ENCODE measurements at places on chromosomes 12 and 14.

- DNase-seq: no peak
Measured at GRCh38 chr12:104538056-104538455, 81.3 kb downstream of the CHST11 start.

- no peak for DNase-seq
Measured at GRCh38 chr14:99264691-99265450, 7.1 kb downstream of the BCL11B start.

DNA sequence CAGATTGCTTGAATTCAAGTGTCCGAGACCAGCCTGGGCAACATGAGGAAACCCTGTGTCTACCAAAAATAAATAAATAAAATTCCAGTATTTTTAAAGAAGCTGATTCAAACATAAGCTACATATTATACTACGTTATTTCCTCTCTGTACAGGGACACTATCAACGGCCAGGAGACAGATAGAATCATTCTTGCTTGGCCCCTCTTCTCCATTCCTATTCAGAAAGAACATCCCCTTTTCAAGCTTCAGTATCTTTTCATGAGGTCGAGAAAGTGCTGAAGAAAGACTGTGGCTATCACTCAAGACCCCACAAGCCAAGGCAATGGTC lies 314 bp upstream of the DHRS7 start:
- no peak for DNase-seq

DNA sequence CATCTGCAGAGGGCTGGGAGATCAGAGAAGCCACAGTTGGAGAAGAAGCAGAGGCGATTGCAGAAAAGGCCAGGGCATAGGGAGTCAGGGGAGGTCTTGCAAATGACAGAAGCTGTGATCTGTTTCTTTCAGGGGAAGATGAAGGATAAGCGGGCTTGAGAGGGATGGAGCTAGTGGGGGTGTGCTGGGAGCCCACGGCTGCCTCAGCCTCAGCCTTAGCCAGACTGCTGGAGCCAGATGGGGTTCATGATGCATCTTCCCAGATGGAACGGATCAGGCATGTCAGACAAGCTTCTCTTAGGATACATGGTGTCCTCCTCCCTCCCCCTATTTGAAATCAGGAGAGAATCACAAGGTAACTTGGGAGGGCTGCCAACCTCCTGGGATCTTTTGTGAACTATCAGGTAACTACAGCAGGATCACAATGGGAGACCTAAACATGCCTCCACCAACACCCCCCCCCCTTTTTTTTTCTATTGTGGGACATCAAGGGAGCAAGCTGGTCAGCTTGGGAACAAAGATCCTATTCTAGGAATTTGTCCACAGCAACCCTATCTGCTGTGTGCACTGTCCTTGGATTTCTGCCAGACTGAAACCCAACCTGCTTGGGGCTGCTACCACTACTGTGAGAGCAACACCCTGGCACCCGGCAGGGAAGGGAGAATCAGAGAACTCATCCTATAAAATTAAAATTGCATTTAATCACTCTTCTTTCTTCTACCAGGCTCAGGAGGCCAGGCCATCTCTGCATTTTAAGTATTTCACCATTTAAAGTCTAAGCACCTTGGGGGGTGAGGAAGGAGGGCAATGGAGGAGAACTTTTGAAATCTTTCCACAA lies 10.7 kb upstream of the ATP2A2 start:
- no peak for DNase-seq

DNA sequence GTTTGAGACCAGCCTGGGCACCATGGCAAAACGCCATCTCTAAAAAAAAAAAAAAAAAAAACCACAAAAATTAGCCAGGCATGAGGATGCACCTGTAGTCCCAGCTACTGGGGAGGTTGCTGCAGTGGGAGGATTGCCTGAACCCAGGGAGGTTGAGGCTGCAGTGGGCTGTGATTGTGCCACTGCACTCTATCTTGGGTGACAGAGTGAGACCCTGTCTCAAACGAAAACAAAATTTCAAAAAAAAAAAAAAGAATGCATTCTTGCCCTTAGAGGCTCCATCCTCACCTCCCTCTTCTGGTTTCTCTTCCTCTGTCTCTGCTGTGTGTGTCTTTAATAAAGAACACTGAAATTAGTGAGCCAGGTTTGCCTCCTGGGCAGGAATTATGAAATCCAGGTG lies 107.8 kb downstream of the VCPKMT start:
- DNase-seq: no peak

GRCh38 chr14:59182641-59183040 lies 5.8 kb upstream of the DAAM1 start:
- DNase-seq: no peak

- no peak for DNase-seq
Measured at GRCh38 chr14:23579311-23579630, 681 bp upstream of the JPH4 start.

DNA sequence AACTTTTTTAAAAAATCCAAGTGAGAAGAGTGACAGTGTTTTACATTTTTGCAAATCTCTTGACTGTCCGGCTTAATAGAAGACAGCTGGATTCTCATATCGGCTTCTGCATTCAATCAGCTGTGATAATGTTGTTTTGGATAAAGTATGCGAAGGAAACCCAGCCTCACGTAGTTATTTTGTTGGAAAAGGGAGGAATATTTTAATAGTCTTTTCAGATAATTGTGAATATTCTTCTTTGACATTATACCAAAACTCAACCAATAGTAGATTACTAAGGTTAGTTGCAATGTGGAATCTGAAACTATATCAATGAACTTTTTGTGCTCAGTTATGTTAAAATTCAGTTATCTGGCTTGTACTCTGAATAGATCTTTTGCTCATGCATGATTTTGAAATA lies 276.5 kb downstream of the ZFP36L1 start:
- no peak for DNase-seq

DNA sequence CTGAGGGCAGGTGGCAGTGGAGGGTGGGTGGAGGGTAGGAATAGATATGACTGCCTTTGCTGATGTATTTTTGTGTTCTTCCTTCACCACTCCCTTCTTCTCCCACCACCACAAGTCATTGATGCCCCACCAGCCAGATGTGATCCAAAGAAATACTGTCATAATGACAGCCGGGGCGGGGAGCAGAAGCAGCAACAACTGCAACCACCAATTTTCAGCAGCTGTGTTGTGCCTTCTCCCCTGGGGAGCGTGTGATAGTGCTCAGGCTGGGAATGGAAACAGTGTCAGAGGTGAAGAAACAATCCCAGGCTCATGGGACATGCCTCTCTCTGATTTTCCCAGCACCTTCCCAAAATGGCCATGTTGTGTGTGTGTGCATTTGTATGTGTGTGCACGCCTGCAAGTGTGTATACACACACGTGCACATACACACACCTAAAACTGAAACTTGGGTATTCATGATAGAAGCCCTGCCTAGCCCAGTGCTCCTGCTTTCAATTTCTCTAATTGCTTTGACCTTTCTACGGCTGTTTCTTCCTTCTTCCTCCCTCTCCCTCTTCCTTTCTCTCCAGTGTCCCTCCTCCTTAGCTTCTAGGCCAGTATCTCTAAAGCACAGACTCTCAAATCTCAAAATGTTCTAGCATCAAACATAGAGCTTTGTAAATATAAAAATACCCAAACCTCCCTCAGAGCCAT lies 299.2 kb upstream of the FKBP4 start:
- DNase-seq: no peak

DNA sequence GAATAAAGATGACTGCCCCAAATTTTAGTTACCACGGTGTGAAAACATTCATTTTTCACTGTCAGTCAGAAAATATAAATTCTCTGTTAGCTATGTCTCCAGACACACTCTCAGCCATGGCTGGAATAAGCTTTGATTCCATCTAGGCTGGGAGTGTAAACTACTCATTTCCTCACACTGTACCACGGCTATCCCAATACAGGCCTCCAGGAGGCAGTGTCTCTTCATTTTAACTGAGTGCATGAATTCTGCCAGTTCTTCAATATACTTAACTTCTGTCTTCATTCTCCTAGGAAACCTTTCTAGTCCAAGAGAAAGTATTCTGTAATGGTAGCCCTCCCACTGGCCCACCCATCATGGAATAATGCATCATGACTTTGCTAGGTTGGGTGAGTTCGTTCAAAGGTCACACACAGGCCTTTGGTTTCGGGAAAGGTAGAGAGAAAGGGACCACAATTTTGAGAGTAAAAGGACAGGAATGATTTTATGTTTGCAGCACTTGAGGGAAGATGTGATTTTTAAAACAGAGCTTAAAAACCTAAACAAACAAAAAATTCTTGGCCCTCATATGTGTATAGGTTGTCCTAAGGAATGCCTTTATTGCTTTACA lies 381.1 kb downstream of the SEC23A start:
- DNase-seq: no peak

- no peak for DNase-seq
Measured at GRCh38 chr12:132194056-132194455, 49.8 kb downstream of the NOC4L start.

GRCh38 chr12:96720363-96720705 lies 186.7 kb upstream of the NEDD1 start:
- no peak for DNase-seq

DNA sequence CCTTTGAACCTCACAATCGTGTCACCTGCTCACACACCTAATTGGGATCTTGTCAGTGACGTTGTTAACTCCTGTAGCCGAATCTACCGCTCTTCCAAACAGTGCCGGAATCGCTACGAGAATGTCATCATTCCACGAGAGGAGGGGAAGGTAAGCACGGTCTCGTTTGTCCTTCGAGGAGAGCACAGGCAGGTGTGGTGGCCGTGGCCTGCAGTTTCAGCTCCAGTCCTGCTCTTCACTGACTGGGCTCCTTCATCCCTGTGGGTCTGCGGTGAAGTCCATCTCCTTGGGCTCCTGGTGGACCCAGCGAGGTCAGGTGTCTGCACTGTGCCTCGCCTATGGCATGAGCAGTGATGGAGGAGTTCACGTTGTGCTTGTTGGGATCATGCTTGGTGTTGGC lies 96.0 kb downstream of the EP400 start:
- DNase-seq: no peak

GRCh38 chr12:2267703-2268470 lies 215.1 kb downstream of the CACNA1C start:
- DNase-seq: no peak

- DNase-seq: no peak
Measured at GRCh38 chr12:119182701-119183493, 4.2 kb downstream of the HSPB8 start.

- DNase-seq: no peak
Measured at GRCh38 chr12:71840231-71840847, 780 bp downstream of the TBC1D15 start.

DNA sequence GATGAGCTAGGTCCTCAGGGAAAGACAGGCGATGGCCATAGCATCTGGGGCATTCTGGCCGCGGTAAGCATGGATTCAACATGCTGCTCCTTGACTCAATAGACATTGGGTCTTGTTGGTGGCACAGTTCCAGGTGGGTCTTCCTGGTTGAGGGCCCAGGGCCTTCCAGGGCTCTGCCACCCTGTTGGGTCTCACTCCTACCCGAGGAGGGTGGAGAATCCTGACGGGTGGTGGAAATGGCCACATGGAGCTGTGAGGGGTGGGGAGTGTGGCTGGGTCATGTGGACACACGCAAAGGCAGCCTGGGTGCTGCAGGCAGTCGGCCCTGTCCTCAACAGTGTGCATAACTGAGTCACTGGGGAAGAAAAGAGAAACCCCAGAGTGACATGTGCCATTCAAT lies 148.1 kb downstream of the KIF26A start:
- no peak for DNase-seq

GRCh38 chr14:51929910-51930682 lies 59.2 kb upstream of the RTRAF start:
- DNase-seq: no peak

GRCh38 chr12:132615579-132616038 lies 3.0 kb upstream of the P2RX2 start:
- no peak for DNase-seq

DNA sequence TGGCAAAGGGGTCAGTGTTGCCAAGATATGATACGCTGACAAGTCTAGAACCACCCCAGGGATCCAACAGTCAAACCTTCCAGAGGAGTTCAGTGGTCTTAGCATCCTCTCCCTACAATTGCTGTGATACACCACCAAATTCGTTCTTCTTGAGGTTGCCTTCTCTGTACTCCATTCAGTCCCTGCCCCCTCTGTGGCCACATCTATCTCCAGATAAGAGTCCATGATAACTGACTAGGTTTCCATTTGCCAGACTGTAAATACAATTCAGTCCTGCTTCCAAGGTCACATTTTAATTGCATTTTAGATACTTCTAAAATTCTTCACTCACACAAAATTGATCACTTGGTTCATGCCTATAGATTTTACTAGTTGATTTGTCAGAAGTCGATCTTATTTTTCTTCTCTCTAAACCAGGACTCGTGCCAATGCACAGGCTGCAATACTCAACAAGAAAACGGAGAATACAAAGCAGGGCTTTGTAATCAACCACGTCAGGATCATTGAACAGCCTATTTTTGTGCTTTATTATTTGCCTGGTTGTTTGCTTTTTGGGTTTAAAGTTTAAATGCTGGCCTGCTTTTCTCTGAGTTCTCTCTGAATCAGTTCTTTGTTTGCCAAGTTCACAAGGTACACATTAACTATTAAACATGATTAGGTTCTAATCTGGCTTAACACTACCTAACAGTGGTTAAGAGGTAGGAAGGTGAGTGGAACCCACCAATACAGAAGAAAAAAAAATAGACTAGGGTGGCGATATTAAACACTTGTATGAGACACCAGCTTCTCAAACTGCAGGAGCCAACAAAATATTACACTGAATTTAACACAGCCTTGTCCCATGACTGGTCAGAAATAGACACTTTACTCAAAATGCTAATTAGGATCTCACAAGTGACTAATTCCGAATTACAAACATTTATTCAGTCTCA lies 5.3 kb upstream of the TSPAN8 start:
- no peak for DNase-seq

- no peak for DNase-seq
Measured at GRCh38 chr14:26791117-26791806, 193.4 kb upstream of the NOVA1 start.

DNA sequence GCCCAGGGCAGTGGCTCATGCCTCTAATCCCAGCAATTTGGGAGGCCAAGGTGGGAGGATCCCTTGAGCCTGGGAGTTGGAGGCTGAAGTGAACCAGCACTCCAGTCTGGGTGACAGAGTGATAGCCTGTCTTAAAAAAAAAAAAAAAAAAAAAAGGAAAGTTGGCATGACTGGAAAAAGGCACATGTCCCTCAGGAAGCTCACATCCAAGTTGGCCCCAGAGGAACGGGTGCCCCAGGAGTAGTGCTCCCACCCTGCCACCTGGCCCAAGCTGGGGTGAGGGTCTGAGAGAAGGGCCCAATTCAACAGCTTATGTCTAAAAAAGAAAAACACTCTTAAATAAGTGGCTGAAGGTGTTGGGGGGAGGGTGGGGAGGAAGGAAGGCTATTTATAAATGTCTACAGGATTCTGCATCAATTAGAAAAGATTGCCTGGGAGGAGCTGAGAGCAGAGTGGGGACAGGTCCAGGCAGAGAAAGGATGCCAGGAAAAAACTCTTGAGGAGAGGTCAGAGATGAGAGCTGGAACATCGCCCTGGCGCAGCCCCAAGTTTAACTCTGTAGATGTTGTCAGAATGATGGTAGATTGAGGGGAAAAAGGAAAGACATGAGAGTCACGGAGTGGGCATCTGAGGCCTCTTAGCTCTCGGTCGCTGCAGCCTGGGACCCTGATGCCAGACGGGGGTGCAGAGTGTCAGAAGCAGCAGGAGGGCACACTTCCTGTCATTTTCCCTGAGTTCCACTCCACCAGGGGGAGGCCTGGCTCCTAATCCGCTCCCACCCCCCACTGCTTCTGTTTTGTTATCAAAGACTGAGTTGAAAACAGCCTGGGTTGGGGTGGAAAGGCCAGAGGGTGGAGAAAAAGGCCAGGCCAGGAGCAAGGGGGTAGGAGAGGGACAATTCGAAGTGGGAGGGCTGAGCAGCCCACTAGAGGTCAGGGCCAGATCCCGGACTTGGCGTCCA lies 7.3 kb downstream of the SPRYD3 start:
- no peak for DNase-seq
